ENCODE measurements at places on chromosomes 11 and 22.
A peak's percentile ranks its signal among the peaks of the same experiment; 100 is the strongest.

- DNase-seq: no peak
These were observed 66.8 kb downstream of the ZC3H12C start for GRCh38 chr11:110160016-110160415.

- no peak for DNase-seq
These were observed 7.4 kb upstream of the BDNF start for GRCh38 chr11:27707676-27708075.

DNA sequence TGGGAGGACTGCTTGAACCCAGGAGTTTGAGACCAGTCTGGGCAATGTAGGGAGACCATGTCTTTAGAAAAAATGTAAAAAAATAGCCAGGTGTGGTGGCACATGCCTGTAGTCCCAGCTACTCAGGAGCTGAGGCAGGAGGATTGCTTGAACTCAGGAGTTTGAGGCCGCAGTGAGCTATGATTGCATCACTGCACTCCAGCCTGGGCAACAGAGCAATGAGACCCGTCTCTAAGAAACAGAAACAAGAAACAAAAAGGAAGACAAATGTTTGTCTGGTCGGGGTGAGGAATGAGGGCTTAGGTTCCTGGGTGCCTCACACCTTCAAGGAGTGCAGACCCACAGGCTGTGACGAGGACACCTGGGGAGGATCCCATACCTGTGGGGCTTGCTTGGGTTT lies 191.9 kb downstream of the CEP164 start:
- DNase-seq: no peak

GRCh38 chr22:27878541-27878940 lies 40.5 kb downstream of the PITPNB start:
- DNase-seq: no peak

GRCh38 chr22:50584106-50585096 lies 1.8 kb upstream of the CHKB start:
- DNase-seq: no peak

- DNase-seq: no peak
These were observed 33.1 kb downstream of the TREH start for GRCh38 chr11:118646393-118646792.

DNA sequence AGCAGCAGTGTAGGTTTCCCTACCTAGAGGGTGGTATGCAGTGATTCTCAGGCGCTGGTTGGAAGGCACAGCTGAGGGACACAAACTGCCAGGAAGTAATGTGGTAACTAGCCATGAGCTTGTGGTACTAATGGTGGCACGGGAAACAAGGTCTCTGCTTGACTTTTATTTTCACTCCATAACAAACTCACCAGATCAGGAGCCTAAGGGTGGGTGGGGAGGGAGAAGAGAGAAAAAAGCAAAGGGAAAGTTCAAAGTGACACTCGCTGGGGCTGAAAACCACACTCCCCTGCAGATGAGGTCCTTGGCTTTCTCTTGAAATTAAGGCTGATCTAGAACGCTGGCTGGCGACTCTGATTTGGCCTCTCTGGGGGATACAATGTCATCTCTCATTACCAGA lies 22.0 kb downstream of the TRAF6 start:
- no peak for DNase-seq

GRCh38 chr11:128354476-128354875 lies 232.9 kb downstream of the ETS1 start:
- DNase-seq: no peak

GRCh38 chr22:44309137-44309536 lies 3.6 kb downstream of the SHISAL1 start:
- peak; percentile 67 for DNase-seq

- no peak for DNase-seq
These were observed 2.3 kb downstream of the BCO2 start for GRCh38 chr11:112177589-112177988.
